ENCODE measurements at places on chromosomes 1 and 21.

- DNase-seq, result no peak
These were observed 3.0 kb downstream of the OLFML3 start for GRCh38 chr1:113981962-113982931.

GRCh38 chr1:239164451-239165180 lies 221.8 kb upstream of the CHRM3 start:
- DNase-seq, result no peak

- no peak for DNase-seq
These were observed 191.7 kb downstream of the HS2ST1 start for GRCh38 chr1:87106144-87106543.

DNA sequence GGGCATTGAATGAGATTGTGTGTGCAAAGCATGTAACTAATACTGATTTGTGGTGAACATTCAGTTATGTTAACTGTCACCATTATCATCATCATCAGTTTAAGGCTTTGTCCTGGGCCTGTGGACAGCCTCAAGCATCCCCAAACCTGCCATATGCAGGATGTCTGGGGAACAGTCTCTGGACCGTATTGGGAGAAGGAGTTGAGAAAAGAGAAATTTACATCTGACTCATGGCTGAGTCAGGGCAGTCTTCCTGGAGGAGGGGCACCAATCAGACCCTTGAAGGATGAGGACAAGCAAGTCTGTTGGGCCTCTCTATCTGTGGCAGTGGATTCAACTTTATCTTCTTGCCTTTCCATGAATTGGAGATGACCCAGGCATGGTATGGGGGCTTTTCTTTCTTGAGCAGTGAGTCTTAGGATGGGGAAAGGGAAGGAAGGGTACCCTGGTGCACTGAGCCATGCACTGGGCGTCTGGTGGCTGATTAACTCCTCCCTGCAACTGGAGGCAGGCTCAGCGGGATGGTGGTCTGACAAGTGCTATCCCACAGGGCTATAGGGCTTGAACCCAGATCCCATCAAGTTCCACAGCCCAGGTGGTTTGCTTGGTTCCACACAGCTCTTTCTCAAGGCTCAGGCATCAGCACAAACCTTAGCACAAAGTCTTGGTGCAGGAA lies 2.9 kb downstream of the PADI3 start:
- DNase-seq, result no peak

- DNase-seq, result no peak
These were observed 44.1 kb downstream of the ZNF678 start for GRCh38 chr1:227607336-227607898.

GRCh38 chr21:14116080-14116481 lies 94.7 kb downstream of the LIPI start:
- no peak for DNase-seq

DNA sequence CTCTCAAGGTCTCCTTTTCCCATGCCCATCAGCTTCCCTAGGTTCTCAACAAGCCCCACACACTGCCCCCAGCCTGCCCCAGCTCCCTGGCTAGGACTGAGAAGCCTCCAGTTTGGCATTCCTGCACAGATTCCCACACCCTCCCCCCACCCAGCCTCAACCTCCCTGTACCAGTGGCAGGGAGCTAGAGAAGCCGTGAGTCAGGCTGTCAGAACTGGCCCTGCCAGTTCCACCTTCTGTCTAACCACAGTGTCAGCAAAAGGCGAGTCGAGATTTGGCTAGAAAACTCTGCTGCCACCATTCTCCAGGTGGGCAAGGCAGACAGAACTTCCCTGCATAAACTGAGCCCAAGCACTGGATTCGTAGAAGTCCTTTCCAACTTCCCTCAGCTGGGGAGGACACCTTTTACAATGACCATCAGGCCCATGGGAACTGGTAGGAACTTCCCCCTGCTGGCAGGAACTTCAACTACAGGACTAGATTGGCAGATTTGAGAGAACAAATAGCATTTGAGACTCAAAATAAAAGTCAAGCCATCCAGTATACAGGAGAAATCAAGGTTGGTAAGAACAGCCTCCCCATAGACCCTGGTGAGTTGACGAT lies 31.0 kb downstream of the TNNT2 start:
- peak; percentile 16 for DNase-seq

DNA sequence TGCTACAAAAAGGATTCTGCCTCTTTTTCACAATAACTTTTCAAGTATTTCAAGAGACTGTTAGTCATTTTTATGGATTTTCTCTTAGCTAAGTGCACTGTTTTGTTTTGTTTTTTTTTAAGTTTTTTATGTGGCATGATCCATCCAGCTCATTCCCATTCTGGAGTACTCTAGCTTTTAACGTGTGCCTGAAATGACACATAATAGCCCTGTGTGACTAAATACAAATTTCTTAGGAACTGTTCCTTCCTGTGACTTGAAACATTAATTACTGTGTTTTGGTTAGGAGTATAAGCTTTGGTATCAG lies 143.9 kb downstream of the HS2ST1 start:
- DNase-seq, result no peak

DNA sequence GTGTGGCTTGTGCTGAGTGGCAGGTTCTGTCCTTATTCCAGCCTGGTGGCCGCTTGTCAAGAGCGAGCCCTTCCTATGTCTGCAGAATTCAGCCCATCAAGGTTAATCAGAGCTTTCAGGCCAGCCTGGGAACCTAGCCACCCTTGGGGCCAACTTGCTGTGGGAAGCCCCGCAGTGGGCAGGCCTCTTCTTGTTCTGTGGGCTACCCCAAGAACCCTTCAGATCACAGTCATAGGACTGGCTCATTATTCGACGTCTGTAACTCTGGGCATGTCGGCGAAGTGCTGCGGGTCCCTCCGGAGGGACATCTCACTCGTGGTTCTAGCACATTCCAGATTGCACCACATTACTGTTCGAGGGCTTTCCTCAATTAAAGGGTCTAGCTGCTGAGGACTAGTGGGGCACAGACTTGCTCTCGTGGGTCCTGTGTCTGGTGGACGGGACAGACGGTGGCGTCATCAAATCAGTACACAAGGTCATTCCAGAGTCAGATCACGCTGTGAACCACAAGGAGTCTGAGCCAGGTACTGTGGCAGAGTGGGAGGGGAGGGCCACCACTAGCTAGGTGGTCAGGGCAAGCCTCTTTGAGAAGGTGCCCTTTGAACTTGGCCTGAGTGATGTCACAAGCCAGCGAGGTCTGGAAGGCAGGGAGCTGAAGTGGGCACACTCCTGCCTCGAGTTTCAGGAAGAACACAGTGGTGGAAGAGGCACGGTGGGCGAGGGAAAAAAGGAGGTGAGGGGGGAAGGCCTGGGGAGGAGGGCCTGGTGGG lies 20.3 kb upstream of the TNFRSF1B start:
- no peak for DNase-seq

- no peak for DNase-seq
These were observed 2.8 kb upstream of the PHC2 start for GRCh38 chr1:33433509-33434362.

DNA sequence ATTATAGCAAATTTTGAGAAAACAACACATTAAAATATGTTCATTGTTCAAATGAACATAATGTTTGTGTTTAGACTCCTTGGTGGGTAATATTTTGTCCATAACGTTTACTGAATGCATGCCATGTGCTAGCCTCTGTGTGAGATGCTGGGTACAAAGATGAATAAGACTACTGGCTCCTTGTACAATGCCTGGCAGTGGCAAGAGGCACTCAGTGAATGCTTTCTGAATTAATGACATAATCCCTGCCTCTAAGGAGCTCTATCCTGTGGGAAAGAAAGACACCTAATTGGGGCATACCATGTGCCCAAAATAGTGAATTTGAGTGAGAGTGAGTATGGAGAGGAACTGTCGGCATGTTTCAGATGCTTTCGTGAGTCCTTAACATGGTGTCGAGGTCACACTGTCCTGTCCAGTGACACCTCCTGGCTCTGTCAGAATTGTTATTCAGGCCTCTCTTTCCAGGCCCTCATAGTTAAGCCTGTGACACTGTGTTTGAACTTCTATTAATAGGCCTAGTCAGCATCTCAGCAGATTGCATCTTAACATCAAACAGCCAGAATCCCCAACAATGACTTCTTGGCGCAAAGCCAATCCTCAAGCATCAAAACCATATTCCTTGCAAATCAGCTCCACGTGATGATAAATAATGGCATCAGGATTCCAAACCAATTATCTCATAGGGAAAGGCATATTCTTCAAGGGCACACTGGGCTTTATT lies 32.8 kb upstream of the S1PR1 start:
- DNase-seq, result peak; percentile 83

GRCh38 chr1:227987181-227987580 lies 19.6 kb upstream of the WNT3A start:
- DNase-seq, result no peak

GRCh38 chr21:38831526-38832467 lies 26.1 kb downstream of the ETS2 start:
- no peak for DNase-seq

DNA sequence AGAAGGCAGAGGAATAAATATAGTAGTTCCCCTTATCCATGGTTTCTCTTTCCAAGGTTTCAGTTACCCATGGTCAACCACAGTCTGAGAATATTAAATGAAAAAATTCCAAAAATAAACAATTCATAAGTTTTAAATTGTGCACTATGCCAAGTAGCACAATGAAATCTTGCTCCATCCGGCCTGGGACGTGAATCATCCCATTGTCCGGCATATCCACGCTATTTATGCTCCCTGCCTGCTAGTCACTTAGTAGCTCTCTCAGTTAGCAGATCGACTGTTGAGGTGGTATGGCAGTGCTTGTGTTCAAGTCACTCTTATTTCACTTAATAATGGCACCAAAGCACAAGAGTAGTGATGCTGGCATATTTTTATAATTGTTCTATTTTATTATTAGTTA lies 58.6 kb upstream of the ARHGAP29 start:
- no peak for DNase-seq

- no peak for DNase-seq
These were observed 34.0 kb upstream of the CTPS1 start for GRCh38 chr1:40945491-40945973.

DNA sequence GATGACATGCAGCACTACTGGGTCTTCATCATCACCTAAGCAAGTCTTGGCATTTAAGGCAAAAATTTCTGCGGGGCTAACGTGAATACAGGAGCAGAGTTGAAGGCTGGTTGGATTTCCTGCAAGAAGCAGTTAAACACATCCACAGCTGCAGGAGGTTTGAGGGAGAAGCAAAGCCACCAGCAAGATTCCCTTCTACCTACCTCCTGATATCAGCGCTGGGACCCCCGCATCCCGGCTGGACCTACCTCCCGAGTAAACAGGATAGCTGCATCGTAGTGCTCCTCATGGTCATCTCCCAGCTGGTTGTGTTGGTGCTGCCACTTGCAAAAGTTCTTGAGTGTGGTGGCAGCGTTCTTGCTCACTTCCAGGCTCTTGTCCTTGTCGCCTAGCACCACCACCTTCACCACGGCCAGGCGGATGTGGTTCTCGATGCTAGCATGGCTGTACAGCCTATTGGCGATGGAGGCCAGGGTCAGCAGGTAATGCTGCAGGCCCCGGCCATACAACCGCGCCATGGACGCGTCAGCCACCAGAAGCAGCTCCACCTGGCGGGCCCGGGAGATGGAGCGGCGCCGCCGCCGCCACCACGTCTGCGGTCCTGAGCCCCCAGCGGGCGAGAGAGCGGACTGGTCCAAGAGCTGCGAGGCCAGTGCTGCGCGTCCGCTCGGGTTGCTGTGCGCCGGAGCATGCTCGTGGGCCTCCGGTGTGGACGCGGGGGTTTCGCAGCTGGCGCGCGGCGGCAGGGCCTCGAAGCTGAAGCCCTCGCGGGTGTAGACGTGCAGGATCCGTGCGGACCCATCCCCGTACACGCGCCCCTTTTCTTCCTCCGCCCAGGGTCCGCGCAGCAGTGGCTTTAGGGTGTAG lies 1.6 kb downstream of the ADAMTS5 start:
- DNase-seq, result no peak

GRCh38 chr21:43211072-43211759 lies 42.4 kb downstream of the CRYAA start:
- peak; percentile 39 for DNase-seq

DNA sequence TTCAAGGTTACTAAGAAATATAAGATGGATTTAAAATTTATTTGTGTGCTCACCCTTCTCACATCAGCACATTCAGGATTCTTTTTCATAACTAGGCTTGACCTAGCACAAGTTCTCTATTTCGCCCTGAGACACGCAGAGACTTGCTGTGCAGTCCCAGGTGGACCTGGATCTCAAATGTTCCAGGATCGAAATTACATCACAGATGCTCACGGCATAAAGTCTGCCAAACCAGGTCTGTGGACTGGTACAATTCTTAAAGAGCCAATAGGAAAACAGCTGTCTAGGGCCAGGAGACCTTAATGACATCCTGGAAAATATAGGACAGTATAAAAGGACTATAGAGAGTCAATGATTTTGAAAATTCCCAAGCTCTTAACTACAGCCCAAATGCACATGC lies 2.2 kb downstream of the PGBD5 start:
- no peak for DNase-seq

DNA sequence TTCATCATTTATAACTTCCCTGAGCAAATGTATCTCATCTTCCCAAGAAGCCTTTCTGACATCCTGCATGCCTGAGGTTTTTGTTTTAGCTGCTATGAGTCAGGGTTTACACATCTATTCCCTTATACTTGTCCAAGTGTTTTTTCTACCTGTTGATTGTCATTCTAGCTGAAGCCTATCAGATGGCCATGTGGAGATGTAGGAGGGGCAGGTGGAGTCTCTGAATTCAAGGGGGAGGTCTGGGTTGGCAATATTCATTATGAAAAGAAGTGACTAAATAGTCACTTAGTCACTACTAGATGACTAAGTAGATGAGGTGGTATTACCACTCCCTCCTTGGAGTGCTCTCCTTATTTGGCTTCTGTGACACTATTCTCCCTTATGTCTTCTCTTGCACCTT lies 52.4 kb downstream of the XCL1 start:
- DNase-seq, result no peak

GRCh38 chr1:57470036-57470435 lies 46.2 kb upstream of the DAB1 start:
- no peak for DNase-seq

GRCh38 chr1:1914101-1914970 lies 724 bp upstream of the CALML6 start:
- no peak for DNase-seq

GRCh38 chr1:87333692-87334347 lies 5.1 kb downstream of the LMO4 start:
- DNase-seq, result no peak

DNA sequence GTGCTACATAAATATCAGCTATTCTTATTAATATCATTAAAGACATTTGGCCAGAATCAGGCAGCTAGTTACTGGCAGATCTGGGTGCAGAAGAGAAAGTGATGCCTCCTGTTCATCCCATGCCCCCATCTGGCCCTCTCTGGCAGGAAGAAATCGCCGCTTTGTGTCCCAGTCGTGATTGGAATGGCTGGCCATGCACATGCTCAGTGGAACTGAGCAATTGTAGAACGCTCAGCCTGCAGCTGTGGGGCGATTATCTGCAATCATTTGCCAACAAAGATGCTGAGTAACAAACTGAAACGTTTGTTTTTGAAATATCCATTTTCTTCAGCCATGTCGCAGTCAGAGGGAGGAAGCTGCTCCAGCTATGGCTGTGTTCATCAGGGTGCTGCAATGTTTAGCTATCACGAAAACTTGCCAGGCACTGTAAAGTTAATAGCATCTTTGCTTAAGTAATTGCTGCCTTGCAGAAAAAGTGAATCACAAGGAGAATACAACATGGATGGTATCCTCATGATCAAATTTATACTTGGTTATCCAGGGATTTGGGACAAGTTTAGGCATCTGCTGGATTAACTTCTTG lies 36.5 kb downstream of the NGF start:
- DNase-seq, result no peak
